ENCODE measurements at places on chromosomes 4 and X.

- DNase-seq, result no peak
These were observed 187.0 kb downstream of the AASDH start for GRCh38 chr4:56200275-56200674.

- DNase-seq, result no peak
These were observed 93.6 kb upstream of the NAP1L5 start for GRCh38 chr4:88791274-88791673.

GRCh38 chrX:75522565-75523431 lies at the start of gene ZDHHC15:
Gene ZDHHC15 (minus strand): TSS chrX:75523037. CDS start chrX:75523024, 13 bp downstream.
- peak; percentile 35 for DNase-seq

- no peak for DNase-seq
These were observed 12.7 kb downstream of the GAB3 start for GRCh38 chrX:154738011-154738738.

DNA sequence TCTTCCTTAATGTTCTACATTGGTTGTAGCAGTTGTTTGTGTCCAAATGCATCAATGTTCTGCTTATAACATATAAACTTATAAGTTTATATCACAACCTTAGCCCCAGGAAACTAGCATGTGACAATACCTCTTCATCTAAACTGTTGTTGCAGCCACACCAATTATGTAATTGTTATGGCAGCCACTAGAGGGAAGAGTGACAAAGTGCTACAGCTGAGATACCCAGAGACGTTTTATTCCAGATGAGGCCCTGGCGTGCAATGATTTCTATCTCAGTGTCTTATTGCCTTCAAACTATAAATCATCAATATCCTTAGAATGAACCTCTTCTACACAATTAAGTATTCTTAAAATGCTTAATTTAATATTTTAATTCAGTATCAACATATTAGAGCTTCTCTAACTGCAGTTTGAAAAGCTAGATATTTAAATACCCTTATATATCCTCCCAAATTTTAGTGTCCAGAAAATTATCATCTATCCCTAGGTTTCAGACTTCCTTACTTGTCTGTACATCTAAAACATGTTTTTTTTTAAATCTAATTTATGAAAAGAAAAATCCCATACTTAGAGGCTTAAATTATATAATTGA lies 171.6 kb downstream of the PCDH10 start:
- DNase-seq, result peak; percentile 16

GRCh38 chr4:57911203-57911602 lies 801.0 kb upstream of the IGFBP7 start:
- DNase-seq, result peak; percentile 27

DNA sequence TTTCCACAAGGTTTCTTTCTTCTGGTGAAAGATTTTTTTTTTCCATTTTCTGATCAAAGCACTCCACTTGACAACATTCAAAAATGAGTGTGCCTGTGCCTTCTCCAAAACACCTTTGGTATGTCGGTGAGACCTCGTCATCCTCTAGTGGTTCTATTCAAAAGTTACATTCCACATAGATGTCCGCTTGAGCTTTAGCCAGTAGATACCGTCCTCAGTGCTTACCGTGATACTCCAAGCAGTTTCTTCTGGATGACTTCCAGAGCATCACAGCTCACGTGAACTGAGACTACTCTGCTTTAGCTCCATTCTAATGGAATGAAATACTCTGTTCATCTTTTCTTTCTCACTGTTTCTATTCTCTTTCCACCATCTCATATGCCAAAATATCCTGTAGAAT lies 38.2 kb upstream of the VEGFC start:
- no peak for DNase-seq

GRCh38 chrX:150086371-150086770 lies 148.1 kb upstream of the EOLA2 start:
- no peak for DNase-seq

DNA sequence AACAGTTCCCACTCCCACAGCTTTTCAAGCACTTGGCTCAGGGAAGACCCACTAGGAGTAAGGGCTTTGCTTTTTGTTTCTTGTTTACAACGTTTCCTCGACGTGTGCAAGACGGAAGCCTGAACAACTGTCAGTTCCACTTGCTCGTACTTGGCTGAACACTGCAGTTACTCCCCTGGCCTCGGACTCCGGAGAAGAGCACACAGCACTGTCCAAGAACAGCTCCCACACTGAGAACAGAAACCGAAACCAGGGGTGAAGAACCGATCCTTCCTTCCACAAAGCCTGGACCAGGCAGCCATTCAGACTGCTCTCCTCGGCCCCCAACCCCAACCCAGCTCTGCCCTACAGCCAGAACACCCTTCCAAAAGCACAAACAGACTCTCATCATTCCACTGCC lies 25.5 kb downstream of the IRF2 start:
- no peak for DNase-seq

GRCh38 chr4:75514949-75515612 lies 808 bp downstream of the THAP6 start:
- DNase-seq, result no peak

DNA sequence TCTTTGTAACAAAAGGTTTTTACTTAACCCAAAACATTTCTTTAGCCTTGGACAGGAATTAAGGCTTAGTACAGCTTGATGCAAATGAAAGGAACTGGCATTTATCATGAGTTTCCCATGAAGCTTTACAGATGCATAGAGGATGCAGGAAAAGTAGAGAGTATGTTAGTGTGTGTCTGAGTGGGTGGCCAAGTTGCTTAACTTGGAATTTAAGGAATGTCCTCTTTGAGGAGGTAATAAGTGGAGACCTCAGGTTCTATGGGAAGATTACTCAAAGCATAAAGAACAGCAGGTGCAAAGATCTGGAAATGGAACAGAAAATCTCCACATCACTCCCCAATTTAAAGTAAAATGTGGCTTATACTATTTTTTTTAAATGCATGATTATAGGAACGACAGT lies 457.9 kb downstream of the KCNIP4 start:
- no peak for DNase-seq

- no peak for DNase-seq
These were observed 171.3 kb downstream of the SNCA start for GRCh38 chr4:89665662-89666061.

DNA sequence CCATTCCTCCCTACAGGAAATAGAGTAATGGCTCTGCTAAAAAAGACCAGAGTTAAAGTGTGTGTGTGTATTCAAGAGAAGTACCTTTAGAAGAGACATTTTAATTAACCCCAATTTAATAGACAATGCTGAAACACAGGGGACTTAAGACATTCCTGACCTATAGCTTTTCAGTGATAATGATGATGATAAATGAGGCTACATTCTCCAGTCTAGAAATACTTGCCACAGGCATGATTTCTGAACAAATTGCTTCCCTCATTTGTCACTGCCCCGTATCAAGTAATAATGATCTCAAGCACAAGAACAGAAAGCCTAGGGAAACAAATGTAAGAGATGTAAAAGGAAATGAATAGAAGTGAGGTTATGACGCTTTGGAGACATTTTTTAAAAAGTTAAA lies 117.1 kb downstream of the UNC5C start:
- no peak for DNase-seq

DNA sequence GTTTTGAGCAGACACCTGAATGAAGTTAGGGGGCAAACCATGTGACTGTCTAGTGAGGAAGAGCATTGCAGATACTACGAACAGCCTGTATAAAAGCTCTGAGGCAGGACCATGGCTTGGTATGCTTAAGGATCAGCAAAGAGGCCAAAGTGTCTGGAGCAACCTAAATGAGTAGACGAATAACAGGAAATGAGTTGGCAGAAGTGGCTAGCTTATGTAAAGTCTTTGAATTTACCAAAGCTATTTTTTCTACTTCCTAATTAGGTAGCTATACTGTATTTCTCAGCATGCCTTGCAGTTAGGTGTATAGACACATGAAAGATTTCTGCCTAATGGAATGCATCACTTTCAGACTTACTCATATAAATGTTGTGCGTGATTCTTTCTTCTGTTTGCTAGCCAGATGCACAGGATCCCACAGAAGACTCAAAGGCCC lies 9.3 kb upstream of the GPRIN3 start:
- no peak for DNase-seq

- DNase-seq, result no peak
These were observed 65.3 kb downstream of the EGF start for GRCh38 chr4:109977854-109978501.

DNA sequence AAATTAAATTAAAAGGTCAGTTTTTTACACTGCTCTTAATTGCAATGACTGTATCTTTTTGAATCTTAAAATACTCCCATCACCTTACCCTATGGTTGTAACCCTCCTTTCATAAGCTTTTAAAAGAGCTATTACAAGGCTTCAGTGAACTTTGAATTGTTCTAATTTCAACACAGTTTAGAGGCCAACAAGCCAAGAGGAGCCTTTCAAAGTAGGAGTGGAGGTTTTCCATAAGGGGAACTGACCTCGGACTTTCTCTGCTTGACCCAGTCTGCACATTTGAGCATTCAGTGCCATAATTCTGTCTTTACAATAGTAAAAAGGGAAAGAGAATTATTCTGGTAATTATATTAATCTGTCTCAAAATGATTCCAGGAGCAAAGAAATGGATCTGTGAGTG lies 98.9 kb downstream of the PARM1 start:
- no peak for DNase-seq

DNA sequence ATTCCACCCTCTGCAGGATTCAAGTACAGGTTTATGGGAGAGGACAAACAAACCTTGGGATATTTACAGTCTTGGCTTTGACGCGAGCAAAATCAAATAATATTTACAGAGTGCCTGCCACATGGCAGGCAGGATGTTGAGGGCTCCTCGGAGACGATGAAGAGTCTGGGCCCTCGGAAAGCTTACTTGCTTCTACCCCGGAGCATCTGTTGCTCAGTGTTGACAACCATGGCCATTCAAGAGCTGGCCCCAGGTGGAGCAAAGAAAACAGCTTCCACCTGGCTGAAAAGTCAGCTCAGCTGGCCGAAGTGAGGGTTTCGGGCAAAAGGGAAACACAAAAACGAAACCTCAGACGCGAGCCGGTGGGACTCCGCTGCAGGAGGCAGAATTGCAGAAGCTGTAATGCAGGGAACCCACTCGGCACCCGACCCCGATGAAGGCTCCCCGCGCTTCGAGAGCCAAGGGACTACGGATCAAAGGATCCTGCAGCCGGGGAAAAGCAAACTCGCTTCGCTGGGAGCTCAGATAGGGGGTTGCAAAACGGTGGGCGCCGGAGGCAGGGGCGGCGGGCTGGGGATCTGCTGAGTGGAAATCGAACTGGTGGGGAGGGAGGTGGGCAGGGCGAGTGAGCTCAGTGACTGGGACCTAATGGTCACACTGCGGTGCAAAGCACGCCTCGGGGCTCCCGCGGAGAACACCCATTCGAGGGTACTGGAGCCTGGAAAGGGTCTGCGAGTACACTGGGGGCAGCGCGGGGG lies 805 bp downstream of the ATP8A1 start:
- DNase-seq, result no peak

DNA sequence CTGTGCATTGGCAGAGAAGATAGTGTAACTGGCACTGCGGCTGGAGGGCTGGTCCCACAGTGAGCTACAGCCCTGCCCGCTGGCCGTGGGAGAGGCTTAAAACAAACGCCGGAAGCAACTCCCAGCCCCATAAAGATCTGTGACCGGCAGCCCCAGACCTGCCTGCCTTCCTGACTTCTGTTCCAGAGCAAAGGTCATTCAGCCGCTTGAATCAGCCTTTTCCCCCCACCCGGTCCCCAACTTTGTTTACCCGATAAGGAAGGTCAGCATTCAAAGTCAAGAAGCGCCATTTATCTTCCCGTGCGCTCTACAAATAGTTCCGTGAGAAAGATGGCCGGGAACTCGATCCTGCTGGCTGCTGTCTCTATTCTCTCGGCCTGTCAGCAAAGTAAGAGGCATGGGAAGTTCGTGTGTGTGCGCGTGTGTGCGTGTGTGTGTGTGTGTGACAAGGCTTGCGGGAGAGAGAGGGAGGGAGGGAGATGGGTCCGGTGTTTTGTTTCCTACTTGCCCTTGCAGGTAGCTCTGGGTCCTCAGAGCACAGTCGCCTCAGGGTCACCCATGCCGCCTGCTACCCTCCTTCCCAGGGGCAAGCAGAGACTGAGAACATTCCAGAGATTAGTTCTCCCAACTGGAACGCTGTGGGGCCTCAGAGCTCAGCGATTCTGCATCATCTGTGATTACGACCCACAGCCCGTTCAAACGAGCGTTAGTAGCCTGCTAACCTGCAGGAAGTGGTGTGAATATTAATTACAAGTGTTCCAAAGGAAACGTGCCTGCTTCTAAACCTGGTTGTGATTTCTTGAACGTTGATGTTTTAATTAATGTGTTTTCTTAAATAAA lies at the start of gene MGST2:
Gene MGST2 (plus strand): TSS at position 130 of the 840 bp plus-strand sequence. CDS start 201 bp downstream, at position 331.
- peak; percentile 78 for DNase-seq

GRCh38 chr4:110792036-110792435 lies 169.2 kb upstream of the PITX2 start:
- no peak for DNase-seq

GRCh38 chr4:39353478-39354253 lies 12.5 kb downstream of the RFC1 start:
- DNase-seq, result no peak

DNA sequence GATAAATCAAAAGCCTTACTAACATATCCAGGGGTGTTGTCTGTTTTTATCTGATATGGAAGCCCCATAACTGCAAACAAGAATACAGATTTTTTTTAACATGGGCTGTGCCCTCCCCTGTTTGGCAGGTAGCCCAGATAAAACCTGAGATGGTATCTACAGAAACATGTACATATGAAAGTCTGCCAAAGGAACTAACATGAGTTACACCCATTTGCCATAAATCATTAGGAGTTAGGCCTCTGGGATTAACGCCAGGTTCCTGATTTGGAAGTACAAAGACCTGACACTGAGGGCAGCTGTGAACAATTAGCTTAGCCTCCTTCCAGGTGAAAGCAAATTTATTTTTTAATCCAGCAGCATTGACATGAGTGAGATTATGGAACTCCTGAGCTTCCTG lies 264.3 kb downstream of the TECRL start:
- DNase-seq, result no peak

GRCh38 chr4:27005501-27005900 lies 144.9 kb downstream of the STIM2 start:
- no peak for DNase-seq

- DNase-seq, result no peak
These were observed 77.6 kb upstream of the ETNPPL start for GRCh38 chr4:108840426-108840975.

GRCh38 chr4:88870428-88870827 lies 172.8 kb upstream of the NAP1L5 start:
- no peak for DNase-seq

GRCh38 chrX:150773634-150774033 lies 80.4 kb downstream of the MTMR1 start:
- DNase-seq, result no peak
